GM12878 (cell line): ENCODE measurements at places on chromosomes 1 and 21.

DNA sequence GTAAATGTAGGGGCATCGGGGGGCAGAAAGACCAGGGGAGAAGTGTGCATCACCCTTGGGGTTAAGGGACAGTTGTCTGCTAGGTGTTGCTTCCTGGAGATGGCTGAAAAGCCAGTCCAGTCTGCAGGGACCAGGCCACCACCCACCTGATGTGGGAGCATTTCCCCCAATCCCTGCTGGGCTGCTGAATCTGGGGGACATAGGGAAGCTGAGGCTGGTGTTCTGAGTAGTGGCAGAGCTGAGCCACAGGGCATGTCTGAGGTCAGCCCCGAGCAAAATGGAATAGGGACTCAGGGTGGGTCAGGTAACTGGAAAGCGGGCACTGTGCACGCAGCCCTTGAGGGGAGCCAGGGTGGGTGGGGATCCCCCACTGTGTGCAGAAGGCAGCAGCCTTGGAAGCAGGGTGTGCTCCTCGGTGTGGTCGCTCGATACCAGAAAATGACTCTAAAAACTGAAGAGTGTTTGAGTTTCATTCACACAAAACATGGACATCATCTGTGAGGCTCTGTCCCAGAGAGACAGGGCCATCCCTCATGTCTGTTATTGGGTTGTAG lies 2.4 kb upstream of the CCNL2 start:
- DNase-seq: no peak

DNA sequence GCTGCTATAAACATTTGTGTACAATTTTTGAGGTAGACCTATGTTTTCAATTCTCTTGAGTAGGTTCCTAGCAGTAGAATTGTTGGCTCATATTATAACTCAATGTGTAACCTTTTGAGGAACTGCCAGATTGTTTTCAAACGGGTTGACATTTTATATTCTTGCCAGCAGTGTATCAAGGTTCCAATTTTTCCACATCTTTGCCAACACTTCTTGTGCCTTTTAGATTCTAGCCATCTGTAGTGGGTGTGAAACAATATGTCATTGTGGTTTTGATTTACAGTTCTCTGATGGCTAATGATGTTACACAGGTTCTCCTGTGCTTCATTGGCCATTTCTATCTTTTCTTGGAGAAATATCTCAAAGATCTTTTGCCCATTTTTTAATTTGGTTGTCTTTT lies 36.4 kb downstream of the MAP3K7CL start:
- no peak for DNase-seq

DNA sequence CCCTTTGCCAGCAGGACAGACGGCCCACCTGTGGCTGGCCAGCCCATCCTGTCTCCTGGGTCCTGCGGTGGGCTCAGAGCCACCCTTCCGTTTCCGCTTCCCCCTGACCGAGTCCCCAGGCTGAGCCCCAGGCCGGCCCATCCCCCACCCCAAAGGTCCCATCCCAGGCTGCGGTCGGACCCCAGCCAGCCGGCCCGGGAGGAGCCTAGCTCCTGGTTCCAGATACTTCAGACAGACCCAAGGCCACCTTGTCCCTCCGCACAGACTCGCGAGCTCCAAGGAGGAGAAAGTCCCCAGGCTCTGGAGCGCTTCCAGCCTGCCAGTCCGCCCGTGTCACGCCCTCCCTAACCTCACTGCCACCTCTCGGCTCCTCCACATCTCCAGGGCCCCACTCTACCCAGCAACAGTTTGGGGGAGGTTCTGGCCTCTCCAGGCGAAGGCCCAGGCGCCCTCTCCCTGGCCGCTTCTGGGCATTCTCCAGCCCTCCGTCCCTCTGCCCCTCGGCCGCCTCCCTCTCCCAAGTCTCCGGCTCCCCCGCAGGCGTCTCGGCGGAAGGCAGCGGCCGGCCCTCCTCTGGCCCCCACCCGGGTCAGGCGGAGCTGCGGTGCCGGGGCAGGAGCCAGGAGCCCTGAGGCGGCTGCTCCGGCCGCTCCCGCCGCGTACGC lies 835 bp downstream of the LRRN2 start:
- DNase-seq: no peak

- DNase-seq: no peak
Measured at GRCh38 chr1:89837036-89837481, 16.2 kb downstream of the LRRC8D start.

GRCh38 chr1:107480548-107481415 lies 339.9 kb downstream of the NTNG1 start:
- no peak for DNase-seq

- DNase-seq: no peak
Measured at GRCh38 chr1:71223641-71224340, 143.0 kb upstream of the ZRANB2 start.

- no peak for DNase-seq
Measured at GRCh38 chr1:111804776-111805175, 49.1 kb downstream of the DDX20 start.

- no peak for DNase-seq
Measured at GRCh38 chr1:4000811-4001251, 100.8 kb upstream of the C1orf174 start.

DNA sequence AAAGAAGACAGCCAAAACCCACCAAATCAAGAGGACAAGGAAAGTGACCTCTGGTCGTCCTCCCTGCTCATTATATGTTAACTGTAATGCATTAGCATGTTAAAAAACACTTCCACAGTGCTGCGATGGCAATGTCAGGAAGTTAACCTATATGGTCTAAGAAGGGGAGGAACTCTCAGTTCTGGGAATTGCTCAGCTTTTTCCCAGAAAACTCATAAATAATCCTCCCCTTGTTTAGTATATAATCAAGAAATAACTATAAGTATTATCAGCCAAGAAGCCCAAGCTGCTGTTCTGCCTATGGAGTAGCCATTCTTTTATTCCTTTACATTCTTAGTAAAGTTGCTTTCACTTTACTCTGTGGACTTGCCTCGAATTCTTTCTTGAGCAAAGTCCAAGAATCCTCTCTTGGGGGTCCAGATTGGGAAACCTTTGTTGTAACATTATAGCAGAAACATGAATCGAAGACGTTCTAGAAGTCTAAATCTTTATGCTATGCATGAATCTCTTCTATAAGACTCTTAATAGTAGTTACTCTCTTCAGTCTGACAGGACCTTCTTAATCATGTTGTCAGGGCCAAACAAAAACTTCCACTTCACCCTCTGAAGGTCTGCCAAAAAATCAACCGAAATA lies 110.0 kb upstream of the VANGL1 start:
- no peak for DNase-seq
